Tongue (tissue), 3 donors: ENCODE measurements at places on chromosomes 2 and 18. TPM values are rescaled to one million over a fixed set of nuclear protein-coding genes. Genes with fewer than 3 reads are reported as not detected.

Gene NT5DC4
- 0.21 TPM for total RNA-seq

Gene LRRTM4
- 2.4 TPM for total RNA-seq

Gene GLS
- 131 TPM for total RNA-seq

DNA sequence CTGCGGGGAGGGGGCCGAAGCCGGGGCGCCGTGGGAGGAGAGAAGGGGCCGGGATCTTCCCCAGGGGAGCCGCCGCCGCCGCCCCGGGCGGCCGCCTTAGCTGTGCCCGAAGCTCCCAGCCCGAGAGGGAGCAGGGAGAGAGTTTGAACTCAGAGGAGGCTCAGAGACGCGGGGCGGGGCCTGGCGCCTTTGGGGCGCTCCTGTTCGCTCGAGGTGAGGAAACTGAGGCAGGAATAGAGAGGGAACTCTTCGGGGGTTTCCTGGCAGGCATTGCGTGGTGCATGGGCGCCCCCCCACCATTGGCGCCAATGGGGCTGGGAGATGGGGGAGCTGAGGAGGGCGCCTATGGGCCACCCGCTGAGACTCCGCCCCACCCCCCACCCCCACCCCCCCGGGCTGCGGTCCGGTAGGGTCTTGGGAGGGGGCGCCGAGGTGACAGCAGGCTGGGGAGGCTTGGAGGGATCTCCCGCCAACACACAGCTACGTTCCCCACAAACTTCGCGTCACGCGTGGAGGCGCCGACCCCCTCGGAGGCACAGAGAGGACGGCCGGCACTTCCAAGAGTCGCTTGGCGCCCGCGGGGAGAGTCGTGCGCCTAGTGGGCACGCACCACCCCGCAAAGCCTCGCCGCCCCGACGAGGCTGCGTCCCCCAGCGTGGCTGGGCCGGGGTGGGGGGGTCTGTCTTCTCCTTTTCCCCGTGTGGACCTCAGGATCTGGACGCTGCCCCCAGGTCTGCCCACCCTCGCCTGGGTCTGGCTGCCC is 680 bp downstream of the CTDSP1 start:
- DNase-seq: peak; percentile 55

DNA sequence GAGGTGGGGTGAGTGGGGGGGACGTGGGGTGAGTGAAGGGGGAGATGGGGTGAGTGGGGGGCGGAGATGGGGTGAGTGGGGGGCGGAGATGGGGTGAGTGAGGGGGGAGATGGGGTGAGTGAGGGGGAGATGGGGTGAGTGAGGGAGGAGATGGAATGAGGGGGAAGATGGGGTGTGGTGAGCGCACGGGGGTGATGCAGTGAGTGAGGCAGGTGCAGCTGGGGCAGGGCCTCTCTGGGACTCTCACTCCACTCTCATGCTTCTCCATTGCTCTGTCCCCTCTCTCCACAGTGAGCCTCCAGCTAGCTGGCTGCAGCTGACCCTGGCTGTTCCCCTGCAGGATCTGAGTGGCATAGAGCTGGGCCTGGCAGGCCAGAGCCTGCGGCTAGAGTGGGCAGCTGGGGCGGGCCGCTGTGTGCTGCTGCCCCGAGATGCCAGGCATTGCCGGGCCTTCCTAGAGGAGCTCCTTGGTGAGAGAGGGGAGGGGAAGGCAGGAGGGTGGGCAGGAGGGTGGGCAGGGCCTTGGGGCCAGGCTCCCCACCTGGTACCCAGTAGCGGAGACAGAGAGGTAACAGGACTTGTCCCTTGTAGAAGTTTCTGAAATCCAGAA is 13.9 kb upstream of the SLC4A3 start:
- no peak for DNase-seq

- DNase-seq: no peak
Observed at GRCh38 chr2:234967870-234968208, 16.0 kb downstream of the SH3BP4 start.

DNA sequence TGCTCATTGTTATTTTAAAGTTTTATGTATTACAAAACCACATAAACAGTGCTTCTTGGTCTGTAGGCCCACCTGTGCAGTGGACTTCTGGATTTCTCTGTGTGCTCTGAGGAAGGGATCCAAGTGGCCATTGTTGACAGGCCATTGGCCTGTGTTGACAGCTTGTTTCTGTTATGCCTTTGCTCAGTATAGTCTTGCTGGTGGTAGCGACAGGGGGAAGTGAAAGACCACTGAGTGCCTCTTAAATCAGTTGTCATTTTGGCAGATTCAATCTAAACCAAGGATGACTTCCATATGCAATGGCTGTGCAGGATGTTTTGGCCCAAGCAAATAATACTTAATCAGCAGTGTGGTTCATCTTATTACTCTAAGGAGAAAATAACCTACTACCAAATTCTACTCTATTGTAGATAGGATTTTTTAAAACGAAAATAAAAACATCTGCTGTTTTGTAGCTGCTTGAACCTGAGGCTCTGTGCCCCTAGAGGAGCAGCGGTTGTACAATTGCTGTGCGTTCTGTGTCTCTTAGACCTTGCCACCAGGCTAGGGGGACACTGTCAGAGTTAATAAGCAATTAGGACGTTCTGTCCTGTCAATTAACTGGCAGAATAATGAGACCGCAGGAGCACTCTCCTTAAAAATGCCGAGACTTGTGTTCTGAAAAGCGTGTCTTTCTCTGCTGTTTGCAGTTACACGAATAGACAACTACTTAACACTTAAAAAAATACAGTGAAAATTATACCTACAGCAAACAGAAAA is 108.2 kb downstream of the RHBDD1 start:
- DNase-seq: no peak

GRCh38 chr2:151774506-151774905 is 40.2 kb upstream of the NEB start:
- DNase-seq: no peak

DNA sequence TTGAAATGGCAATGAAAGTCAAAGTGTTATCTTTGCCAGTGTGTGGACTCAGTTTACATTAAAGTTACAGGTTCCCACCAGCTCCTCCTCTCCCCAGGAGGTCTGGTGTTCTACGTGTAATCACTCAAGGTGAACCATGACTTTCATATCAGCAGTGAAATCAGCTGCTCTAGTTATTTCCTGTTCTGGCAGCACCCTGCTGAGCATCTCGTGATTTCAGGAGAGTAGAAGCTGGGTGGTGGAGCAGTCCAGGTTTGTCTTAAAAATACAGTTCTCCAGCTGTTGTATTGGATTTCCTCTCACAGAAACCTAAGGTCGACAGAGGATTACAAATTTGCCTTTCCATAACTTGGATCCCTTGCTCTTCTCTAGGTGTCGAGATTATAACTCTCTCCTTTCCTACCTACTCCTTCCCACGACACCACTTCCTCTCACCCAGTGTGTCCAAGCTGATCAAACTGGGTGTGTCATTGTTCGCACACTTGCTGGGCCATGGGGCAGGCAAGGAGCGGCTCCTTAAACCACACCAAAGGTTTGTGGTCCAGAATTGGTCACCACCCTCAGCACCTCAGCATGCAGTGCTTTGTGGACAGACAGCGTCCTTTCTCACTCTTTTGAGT is 13.0 kb upstream of the ARHGAP25 start:
- no peak for DNase-seq

DNA sequence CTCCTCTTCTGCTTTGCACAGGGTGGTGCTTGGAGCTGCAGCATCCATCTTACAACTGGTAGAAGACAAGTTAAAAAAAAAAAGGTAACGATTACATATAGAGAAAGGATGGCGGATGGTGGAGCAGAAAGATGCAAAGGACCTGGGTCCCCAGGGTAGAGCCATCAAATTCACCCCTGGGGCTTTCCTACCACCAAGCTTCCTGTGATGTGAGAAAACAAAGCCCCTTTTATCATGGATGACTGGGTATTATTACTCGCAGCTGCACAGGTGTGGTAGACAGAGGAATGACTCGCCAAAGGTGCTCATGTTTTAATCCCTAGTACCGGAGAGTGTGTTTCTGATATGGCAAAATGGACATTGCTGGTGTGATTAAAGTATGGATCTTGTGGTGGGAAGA is 1.3 kb upstream of the ACOXL start:
- no peak for DNase-seq

GRCh38 chr2:217497843-217498377 is 504.9 kb downstream of the TNS1 start:
- no peak for DNase-seq

- DNase-seq: peak; percentile 67
Observed at GRCh38 chr2:48249025-48249424, 280.9 kb upstream of the STON1 start.

DNA sequence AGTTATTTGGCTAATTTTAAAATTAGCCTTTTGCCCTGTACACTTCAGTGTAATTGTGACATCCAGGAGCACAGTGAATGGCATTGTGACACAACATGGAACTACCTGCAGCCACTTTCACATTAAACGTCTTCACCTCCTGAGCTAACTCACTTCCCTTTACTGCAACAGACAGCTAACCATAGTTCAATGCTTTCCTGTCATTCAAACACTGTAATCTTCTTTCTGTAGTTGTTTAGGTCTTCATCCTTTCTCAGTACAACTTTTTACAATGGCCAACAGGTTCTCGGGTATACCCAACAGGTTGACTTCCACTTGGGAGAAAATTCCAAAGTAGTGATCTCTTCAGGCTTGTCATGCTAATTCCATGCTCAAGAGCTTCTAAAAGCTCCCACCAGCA is 8.6 kb upstream of the AGPS start:
- no peak for DNase-seq

DNA sequence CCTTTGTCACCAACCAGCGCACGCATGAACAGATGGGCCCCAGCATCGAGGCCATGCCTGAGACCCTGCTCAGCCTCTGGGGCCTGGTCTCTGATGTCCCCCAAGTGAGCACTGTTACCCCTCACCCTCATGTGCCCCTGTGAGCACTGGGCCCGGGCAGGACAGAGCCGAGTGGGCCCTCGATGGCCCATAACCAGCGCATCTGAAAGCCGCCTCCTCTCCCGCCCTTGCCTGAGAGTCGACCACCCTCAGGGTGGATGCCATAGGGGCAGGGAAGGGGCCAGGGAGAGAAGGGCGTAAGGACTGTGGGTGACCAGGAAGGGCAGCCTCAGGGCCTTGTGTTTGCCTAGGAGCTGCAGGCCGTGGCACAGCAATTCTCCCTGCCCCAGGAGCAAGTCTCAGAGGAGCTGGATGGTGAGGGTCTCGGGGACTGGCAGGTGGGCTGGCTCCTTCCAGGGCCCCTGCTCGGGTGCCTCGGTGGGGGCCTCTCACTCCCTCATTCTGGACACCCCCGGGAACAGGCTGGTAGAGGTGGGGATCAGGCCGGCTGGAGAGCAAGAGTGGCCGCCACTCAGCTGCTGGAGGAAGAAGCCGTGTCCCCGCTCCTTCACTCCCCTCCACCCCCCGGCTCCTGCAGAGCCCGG is 2.1 kb downstream of the PROM2 start:
- DNase-seq: no peak

DNA sequence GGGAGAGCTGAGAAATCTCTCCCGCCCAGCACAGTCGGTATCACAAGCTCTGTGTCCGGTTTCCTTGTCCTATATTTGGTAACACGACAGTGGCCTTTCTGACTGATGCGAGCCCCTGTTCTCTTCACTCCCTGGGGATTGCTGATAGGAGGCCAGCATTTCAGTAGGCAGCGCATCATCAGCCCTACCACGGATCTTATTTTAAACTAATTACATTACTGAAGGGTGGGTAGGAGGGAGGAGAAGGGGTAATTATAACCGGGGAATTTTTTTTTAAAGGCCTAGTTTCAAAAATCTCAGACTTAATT is 125.6 kb upstream of the LGALSL start:
- DNase-seq: no peak
